ENCODE measurements at places on chromosomes 2 and 18.

- no peak for DNase-seq
Observed at GRCh38 chr2:101405351-101405899, 18.1 kb upstream of the CREG2 start.

GRCh38 chr2:12430407-12431133 is 286.2 kb upstream of the TRIB2 start:
- no peak for DNase-seq

DNA sequence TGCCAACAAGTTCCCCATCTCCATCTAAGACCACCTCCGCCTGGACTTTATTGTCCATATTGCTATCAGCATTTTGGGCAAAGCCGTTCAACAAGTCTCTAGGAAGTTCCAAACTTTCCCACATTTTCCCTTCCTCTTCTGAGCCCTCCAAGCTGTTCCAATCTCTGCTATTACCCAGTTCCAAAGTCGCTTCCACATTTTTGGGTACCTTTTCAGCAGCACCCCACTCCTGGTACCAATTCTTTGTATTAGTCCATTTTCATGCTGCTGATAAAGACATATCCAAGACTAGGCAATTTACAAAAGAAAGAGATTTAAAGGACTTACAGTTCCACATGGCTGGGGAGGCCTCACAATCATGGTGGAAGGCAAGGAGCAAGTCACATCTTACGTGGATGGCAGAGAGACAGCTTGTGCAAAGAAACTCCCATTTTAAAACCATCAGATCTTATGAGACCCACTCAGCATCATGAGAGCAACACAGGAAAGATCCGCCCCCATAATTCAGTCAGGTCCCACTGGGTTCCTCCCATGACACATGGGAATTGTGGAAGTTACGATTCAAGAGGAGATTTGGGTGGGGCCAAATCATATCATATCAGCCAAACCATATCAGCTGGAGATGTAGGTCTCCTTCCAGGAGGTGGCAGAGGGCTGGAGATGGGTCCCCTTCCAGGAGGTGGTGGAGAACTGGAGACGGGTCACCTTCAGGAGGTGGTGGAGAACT is 19.8 kb upstream of the TXNDC2 start:
- no peak for DNase-seq

GRCh38 chr18:60838677-60839076 is 466.1 kb upstream of the MC4R start:
- no peak for DNase-seq

DNA sequence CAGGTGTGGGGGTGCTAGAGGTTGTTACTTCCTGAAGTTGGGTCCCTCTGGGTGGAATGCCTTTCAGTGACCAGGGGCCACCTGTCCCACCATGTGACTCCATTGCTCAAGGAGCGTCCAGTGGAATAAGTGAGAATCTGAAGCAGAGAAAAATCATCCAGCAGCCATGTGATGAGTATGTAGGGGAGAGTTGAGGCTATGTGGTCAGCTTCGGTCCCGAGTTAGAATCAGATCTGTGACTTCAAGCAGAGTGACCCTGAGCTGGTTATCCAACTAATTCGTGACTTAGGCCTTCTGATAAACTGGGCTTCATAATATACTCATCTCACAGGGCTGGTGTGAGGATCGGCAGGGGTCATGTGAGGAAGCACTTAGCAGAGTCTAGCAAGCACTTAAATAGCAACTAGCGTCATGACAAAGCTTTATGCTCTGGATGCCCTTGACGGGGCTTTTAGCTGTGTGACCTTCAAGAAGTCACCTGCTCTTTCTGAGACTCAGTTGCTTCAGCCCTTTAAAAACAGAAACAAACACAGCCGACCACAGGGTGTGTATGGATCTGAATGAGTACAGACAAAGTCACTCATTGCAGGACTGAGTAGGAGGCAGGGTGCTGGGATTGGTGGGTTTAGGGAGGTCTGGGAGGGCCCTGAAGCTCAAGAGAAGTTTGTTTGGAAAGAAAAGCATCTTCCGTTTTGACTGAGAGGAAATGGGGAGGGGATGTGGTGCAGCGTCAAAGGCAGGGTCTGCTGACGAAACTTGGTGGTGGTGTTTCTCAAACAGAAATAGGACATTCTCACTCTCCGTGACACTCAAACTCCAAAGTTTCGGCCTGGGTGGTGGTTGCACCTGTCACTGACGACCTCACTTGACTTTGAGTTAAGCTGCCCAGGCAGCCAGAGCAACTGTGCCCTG is 264.0 kb upstream of the CXCR4 start:
- DNase-seq: no peak
